ENCODE measurements at places on chromosomes 3 and 15.

- DNase-seq = no peak
Measured at GRCh38 chr3:12751571-12751970, 7.5 kb downstream of the TMEM40 start.

- DNase-seq = no peak
Measured at GRCh38 chr3:66618066-66618465, 117.2 kb upstream of the LRIG1 start.

- DNase-seq = no peak
Measured at GRCh38 chr15:41926185-41927056, 32.6 kb upstream of the SPTBN5 start.

DNA sequence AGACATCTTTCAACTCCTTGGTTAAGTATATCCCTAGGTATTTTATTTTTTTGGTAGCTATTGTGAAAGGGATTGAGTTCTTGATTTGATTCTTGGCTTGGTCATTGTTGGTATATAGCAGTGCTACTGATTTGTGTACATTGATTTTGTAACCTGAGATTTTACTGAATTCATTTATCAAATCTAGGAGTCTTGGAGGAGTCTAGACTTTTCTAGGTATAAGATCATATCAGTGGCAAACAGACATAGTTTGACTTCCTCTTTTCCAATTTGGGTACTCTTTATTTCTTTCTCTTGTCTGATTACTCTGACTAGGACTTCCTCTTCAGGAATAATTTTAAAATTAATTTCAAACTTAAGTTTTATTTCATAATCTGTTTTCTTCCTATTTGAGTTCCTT, 125.2 kb downstream of the OCA2 start:
- DNase-seq = no peak

GRCh38 chr3:197367081-197367780, 68.8 kb upstream of the DLG1 start:
- DNase-seq = no peak

GRCh38 chr15:95304947-95305400, 1025.5 kb upstream of the NR2F2 start:
- no peak for DNase-seq

DNA sequence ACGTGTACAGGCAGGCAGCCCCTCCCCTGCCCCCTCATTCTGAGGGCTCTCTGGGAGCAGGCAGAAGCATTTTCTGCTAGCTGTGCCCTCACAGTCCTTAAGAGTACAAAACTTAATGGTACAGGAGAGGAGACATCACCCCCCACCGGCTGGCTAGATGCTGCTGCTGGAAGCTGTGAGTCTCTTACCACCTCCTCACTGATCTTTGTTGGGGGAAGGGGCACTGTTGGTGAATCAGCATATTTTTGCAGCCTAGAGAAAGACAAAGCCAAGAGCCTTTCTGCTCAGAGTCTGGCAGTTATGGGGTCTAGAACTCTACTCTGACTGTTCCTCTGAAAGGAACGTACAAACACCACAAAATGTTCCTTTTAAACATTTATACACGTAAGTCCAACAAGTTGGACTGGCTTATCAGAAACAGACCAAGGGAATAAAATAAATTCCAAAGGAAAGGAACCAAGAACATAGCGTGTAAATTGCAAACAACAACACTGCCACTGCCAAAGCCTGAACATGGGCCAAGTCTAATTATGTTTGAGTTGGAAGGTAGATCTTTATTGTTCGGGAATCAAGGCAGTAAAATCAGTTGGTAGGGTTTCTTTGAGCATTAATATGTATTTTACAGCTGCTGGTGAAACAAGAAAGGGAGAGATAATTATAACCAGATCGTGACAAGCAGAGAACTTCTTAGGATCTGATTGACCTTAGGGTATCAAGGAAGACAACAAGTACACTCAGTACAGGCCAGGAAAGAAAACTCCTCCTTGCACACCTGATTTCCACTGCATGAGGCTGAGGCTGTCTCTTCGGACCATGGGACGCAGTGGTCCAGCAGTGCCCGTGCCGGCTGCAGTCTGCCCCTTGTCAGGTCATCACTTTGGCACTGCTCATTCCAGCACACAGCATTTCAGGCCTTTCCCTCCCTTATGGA, 27.4 kb downstream of the CLK3 start:
- DNase-seq = no peak

DNA sequence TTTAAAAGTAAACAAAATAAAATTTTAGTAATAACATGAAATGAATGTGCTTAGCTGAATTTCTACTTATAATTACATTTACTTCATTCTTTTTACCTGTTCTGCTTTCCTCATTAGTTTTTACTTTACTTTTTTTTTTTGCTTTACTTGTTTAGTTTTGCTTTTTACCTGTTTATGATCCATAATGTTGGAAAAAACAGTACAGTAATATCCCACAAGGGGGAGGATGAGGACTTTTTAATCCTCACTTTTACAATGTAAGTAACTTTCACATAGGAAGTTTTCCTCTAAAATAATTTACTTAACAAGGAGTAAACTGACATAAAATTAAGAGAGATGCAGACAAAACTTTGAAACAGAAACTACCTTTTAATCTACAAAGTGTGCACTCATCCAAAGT, 268.7 kb downstream of the TBC1D5 start:
- DNase-seq = no peak

- DNase-seq = no peak
Measured at GRCh38 chr3:64244011-64244942, 19.0 kb upstream of the PRICKLE2 start.
